ENCODE measurements at places on chromosomes 16 and 17. TPM values are rescaled to one million over a fixed set of nuclear protein-coding genes. Genes with fewer than 3 reads are reported as not detected.
A peak's percentile ranks its signal among the peaks of the same experiment; 100 is the strongest.

GRCh38 chr16:79007614-79008013, 592.9 kb downstream of the MAF start:
- DNase-seq = no peak

- DNase-seq = no peak
Measured at GRCh38 chr17:45035848-45036247, 15.6 kb downstream of the DCAKD start.

- no peak for DNase-seq
Measured at GRCh38 chr17:9253308-9253707, 232.0 kb downstream of the NTN1 start.

GRCh38 chr17:29616300-29617048, 6.2 kb downstream of the CORO6 start:
- no peak for DNase-seq

- no peak for DNase-seq
Measured at GRCh38 chr17:63356337-63356757, 89.8 kb downstream of the CYB561 start.

- DNase-seq = no peak
Measured at GRCh38 chr16:80680046-80680445, 124.4 kb downstream of the CDYL2 start.

GRCh38 chr17:17921192-17922069, 50.8 kb downstream of the TOM1L2 start:
- no peak for DNase-seq

GRCh38 chr17:47630614-47631013, 19.1 kb upstream of the KPNB1 start:
- no peak for DNase-seq

DNA sequence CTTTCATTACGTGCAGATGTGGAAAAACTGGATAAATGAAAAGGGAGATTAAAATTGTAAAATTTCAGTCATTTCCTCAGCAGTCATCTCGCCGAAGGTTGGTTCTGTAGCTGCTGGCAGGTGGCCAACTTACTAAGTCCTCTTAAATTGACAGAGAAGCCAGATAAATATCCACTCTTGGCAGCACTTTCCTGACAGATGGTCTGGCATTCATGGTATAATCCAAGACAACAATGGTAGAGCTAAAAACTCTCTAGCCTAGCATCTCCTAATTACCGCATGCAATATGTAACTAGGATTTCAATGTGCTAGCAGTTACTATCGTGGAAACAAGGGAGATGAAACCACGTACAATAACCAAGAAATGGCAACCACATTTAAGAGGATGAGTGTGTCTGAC, 306.3 kb downstream of the CNTNAP4 start:
- no peak for DNase-seq

DNA sequence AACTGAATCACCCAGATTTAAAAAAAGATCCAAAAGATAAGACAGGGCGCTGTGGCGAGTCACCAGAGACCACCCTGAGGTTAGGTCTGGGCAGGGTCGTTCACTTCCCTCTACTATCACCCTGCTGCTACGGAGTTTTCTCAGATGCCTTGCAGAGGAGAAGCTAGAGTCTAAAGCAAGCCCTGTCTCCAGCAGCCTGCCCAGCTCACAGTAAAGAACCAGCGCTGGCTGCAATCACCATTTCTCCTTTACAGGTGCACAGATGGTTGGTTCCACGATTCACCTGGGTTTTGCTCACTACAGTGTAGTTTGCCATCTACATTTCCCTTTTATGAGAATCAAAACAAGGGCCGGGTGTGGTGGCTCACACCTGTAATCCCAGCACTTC, 71.3 kb downstream of the SRCIN1 start:
- DNase-seq = no peak

- no peak for DNase-seq
Measured at GRCh38 chr17:59800530-59800942, 92.2 kb downstream of the TUBD1 start.

DNA sequence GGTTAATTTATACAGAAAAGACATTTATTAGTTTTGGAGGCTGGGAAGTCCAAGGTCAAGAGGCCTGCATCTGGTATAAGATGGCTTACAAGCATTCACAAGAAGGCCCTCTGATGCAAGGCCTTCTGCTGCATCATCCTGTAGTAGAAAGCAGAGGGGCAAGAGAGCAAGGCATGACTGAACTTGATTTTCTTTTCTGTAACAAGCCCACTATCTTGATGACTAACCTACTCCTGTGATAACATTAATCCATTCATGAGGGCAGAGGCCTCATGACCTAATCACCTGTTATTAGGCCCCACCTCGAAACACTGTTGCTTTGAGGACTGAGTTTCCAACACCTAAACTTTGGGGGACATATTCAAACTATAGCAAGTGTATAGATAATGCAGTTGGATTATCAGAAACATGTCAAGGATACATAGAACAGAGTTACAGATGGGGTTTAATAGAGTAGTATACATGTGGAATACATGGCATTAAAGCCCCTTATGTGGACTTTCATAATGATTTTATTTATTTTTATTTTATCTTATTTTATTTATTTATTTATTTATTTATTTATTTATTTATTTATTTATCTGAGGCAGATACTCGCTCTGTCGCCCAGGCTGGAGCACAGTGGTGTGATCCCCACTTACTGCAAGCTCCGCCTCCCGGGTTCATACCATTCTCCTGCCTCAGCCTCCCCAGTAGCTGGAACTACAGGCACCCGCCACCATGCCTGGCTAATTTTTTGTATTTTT, 88.2 kb downstream of the CHD9 start:
- no peak for DNase-seq

- no peak for DNase-seq
Measured at GRCh38 chr16:30185683-30186421, 2.5 kb downstream of the CORO1A start.

DNA sequence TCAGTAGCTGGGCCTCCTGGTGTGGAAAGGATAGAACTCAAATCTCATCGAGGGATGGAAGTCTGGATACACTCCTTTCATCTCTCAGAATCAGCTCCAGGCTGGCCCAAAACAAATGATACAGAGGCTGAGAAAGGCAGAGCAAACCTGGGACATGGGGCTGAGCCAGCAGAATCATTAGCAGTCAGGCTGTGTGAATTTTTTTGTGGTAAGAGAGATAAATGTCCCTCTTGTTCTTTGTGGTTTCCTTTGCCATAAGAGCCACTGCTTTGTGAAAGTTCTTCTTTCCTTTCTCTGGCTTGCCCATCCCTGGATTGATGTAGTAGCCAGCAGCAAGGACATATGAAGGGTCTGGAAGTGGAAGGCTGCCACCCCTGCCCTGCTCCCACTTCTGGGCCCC, 146.2 kb downstream of the CDH13 start:
- DNase-seq = no peak

DNA sequence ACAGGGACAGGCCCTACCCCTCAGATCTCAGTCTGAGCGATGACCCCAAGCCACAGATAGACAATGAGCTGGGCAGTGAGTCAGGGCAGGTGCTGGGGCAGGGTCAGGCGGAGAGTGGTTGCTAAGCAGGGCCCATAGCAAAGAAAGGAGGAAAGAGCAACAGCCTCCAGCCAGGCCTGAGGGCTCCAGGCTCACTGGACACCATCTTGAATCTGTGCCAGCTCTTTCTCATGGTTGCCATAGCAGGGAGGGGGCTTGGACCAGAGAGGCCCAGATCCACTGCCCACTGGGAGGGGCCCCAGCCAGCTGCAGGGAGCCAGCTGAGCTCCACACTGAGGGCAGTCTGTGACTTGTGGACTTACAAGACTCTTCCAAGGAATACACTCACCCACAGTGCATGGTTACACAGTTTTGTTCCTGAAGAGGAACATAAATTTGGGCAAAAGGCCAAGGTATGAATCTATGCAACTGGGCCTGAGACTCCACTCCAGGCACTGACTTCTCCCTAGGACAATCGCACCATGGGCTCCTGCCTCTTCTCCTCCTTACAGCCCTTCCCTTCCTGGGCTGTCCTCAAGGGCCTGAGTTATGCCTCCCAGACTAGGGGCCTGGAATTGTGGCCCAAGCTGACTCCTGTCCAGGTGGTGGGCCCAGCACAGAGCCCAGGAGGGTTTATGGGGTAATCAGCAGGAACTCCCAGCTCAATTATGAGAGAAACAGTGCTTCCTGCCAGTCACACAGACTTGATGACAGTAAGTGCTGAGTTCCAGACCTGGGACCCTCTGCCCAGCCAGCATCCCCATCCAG, 59.9 kb downstream of the BEAN1 start:
- peak; percentile 61 for DNase-seq

GRCh38 chr17:80785477-80786178, 206.0 kb upstream of the CHMP6 start:
- DNase-seq = no peak

DNA sequence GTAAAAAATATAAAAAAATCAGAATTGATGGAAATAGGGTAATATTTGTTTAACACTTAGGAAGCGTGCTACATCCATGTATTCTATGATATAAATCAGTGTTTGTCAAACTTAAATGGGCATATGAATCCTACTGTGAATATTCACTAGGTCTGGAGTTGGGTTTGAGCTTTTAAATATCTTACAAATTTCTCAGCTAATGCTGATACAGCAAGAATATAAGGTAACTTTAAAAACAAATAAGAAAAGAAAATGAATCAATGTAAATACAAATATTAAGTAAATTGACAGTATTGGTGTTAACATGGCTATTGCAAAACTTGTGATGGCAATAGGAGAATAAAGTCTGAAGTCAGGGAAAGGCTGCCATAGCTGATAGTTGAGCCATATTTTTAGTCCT, 3.6 kb downstream of the MYH13 start:
- no peak for DNase-seq

DNA sequence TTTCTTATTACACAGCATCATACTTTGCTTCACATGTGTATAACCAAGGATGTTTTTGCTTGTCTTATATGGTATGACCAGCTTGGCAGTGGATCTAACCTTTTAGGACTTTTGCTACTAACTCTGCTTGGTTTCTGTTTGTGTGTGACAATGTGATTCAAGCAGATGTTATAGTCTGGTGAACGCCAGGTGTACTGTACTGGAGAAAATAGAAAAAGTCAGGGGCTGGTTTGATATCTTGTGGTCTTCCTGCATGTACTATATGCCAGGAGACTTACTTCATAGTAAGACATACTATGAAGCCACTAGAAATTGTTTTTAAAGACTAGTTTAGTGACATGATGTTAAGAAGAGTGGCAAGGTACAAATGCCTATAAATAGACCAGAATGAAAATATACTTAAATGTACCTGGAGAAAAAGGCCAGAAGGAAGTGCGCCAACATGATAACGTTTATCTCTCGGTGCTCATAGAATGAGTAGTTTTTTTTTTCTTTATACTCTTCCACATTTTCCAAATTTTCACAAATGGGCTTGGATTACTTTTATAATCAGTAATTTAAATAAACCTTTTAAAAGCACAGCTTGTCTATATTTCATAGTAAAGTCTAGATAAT, 112.3 kb downstream of the PRKCA start:
- DNase-seq = no peak

DNA sequence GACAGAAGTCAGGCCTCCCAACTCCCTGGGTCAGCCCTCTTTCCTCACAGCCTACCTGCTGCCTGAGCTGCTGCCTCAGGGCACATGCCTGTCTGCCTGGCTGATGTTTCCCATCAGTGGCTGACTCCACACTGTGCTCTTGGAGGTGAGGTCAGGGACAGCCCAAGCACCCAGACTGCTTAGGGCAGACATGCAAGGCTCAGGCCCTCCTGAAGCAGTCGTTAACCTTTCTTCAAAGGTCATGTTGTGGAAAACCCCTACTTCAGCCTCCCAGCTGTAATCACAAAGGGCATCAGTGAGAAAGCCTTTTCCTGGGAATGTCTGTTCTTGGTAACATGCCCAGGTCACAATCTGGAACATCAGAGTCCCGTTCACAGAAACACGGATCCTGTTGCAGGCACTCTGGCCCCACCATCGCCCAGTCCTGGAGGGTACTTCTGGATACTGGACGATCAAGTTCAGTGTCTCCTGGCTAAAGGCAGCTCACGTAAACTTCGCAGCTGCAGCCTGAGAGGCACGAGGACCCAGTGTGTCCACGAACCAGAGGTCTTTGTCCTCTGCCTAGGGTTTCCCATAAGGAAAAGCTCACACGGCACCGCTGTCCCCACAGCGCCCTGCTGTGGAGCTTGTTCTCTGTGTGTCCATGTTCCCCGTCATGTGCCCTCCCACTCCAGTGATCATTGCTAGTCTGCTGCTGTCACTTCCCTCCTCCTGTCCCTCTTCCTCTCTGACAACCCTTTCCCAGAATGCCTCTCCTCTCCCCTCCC, 54.9 kb downstream of the GNAO1 start:
- DNase-seq = no peak

GRCh38 chr17:77690271-77691161, 268.0 kb upstream of the TNRC6C start:
- peak; percentile 61 for DNase-seq

DNA sequence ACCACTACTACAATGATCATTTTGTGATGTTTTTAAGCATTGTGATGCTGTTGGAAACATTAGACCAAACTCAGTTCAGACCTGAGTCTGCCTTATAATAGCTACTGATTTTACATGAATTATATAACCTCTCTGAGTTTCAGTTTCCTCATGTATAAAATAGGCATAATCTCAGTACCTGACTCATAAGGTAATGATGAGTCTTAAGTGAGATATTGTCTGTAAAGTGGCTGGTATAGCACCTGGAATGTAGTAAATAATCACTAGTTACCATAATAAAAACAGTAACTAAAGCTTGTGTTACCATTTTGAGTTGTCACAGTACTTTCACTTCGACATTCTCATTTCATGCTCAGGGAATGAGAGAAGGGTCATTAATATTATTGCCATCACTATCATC, 381.5 kb upstream of the SALL1 start:
- no peak for DNase-seq

DNA sequence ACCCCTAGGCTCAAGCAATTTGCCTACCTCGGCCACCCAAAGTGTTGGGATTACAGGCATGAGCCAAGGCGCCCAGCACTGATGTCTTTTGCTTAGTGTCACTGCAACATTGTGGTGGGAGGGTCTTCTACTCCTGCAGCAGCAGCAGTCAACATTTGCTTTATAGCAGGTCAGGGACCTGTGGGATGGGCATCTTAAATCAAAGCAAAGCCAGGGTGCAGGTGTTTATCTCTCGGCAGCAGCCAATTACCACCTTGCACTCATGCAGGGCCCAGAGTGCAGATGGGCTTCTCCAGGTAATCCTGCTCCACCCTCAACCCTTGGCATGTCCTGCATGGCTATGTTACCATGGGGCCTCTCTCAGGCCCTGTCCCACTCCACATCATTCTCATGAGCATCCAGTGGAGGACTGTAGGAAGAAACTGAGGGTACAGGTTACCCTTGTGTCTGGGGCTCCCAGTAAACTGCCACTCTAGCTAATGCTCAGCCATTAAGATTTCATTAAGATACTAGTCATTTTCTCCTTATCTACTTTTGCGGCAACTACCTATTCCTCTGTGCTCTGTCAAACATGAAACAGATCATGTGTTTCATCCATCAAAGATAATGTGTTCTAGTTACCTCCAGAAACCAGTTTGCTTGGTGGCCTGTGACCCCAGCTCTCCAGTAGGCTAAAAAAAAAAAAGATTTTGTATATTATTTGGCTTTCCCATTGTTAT, 16.8 kb downstream of the ADGRG5 start:
- DNase-seq = peak; percentile 36

- no peak for DNase-seq
Measured at GRCh38 chr17:51995797-51996403, 162.6 kb downstream of the CA10 start.

GAA gene
- total RNA-seq = 37.7 TPM

SEPTIN12 gene
- total RNA-seq = not detected

ASB16 gene
- not detected for total RNA-seq

CPHXL2 gene
- total RNA-seq = not detected

COQ7 gene
- 18.2 TPM for total RNA-seq

OMG gene
- total RNA-seq = not detected

LGALS9B gene
- 0.29 TPM for total RNA-seq

CCNF gene
- 15.5 TPM for total RNA-seq

CDIPT gene
- total RNA-seq = 58.0 TPM

TMEM238L gene
- not detected for total RNA-seq

HSPB9 gene
- total RNA-seq = not detected

EFTUD2 gene
- 111 TPM for total RNA-seq

UMOD gene
- not detected for total RNA-seq
